ENCODE measurements at places on chromosomes 3 and 15. TPM values are rescaled to one million over a fixed set of nuclear protein-coding genes. Genes with fewer than 3 reads are reported as not detected.

The PAQR5 gene
- 1.5 TPM for total RNA-seq

The GATA2 gene
- total RNA-seq, result not detected

The ERICH6 gene
- not detected for total RNA-seq

The PRKCD gene
- 16.0 TPM for total RNA-seq

The CCDC39 gene
- not detected for total RNA-seq

DNA sequence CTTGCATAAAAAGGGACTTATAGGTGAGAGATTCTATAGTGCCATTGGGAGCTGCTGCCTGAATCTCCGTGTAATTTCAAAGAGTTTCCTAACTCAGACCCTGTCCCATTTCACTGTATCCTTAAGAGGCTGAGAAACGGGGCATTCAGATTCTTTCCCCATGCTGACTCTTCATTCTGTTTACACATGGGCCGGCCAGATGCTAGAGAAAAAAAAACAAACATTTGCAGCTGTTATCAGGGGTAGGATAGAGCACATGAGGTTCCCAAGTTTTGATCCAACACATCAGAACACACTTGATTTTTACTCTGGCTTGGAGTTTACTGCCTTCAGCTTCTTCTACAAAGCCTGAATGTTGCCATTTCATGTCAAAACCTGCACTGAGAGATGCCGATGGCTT lies 215.9 kb upstream of the TPRG1 start:
- DNase-seq, result no peak

- DNase-seq, result no peak
Measured at GRCh38 chr3:54935869-54936268, 8.0 kb upstream of the LRTM1 start.

GRCh38 chr3:11373654-11374053 lies 101.5 kb downstream of the ATG7 start:
- DNase-seq, result no peak

- DNase-seq, result no peak
Measured at GRCh38 chr3:19717736-19718135, 216.3 kb downstream of the EFHB start.

DNA sequence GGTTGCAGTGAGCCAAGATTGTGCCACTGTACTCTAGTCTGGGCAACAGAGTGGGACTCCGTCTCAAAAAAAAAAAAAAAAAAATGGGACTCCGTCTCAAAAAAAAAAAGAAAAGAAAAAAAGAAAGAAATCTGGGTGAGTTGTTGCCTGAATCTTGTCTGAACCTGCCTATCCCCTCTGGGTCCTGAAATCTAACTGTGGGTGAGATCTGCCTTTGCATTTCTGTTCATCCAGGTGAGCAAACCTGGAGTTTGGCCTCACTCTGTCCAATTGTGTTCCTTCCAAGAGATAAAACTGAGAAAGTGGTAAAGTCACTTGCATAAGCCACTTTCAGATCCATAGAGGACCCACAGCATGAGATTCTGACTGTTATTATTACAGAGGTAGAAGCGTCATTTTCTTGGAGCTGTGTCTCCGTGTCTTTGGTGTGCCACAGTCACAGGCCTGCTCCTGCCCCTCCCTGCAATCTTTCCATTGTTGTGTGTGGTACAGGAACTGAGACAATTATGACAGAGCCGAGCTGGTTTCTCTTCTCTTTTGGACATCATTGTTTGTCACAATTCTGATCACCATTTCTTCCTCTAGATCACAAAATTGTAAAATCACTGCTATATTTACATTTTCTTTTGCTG lies 235.9 kb downstream of the LPP start:
- peak; percentile 74 for DNase-seq

DNA sequence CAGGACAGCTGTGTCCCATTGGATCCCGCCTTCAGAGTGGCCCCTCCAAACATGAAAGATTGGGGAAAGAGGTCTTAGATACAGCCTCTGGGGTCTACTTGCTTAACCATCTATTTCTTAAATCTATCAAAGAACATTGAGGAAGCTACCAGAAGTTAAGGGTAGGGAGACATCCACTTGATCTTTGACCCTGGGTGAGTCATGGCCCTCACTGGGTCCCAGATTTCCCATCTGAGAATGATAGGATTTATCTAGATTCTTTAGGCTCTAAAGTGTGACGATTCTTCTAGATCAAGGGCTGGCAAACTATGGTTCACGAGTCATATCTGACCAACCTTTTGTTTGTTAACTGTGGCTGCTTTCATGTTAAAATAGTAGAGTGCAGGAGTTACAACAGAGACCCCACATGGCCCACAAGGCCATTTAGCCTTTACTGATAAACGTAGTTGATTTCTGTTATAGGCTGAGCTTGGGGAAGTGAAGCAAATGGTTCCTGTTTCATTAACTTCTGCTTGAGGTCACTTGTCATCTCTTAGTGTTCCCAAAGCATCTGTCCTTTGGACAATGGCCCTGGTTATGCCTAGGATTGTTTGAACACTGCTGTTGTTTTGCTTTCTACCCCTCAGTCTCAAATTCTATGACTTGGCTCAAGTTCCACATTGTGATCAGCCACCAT lies 8.0 kb downstream of the MUC13 start:
- DNase-seq, result no peak
